CD4-positive, alpha-beta T cell treated with Interleukin-15 for 4 hours (primary cell): ENCODE measurements at places on chromosomes 2 and 18.

DNA sequence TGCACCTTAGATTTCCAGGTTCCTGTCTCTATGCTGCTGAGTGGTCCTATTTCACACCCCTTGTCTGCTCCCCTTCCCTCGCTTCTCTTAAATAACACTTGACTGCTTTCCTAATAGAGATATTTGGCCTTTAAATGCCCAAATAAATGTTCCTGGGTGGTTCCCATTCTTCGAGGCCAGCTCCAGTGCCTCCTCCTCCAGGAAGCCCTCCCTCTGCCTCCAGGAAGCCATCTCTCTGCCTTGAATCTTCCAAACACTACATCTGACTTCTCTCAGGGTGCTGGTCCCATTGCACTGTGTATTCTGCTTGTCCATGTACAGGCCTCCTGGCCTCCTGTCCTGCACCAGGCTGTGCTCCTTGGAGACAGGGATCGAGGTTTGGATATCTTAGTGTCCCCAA, 14.2 kb downstream of the EHD3 start:
- no peak for DNase-seq

- no peak for DNase-seq
Observed at GRCh38 chr2:68878753-68879152, 7.6 kb upstream of the BMP10 start.

- DNase-seq = no peak
Observed at GRCh38 chr2:50546790-50547189, 485.1 kb downstream of the NRXN1 start.

GRCh38 chr2:83081826-83082690, 1377.0 kb downstream of the SUCLG1 start:
- no peak for DNase-seq

- DNase-seq = no peak
Observed at GRCh38 chr2:48551548-48551947, 21.6 kb downstream of the STON1 start.

DNA sequence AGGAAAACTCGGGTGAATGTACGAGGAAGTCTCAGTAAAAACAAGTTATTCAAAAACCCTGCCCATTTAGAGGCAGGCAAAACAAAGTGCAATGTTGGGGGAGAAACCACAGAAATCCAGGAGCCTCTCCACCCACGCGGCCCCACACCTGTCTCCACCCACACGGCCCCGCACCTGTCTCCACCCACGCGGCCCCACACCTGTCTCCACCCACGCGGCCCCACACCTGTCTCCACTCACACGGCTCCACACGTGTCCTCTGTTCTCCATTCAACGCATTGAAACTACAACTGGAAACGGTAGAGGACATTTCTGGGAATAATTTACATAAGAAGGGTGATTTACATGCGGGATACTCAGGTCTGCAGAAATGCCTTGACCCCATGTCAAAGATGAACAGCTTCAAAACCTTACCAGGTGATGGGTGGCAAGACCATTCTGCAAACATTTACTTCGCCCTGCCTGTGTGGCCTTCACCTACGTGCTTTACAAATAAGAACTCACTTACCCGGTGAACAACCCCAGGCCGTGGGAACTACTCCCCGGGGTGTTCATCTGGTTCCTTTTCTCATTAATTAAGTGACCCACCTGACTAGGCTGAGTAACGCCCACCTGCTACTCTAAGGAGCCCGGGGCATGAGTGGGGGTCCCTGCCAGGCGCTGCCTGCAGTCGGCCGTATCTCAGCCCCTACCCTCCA, 100.4 kb downstream of the EIPR1 start:
- DNase-seq = no peak

- no peak for DNase-seq
Observed at GRCh38 chr2:15729709-15730544, 138.3 kb downstream of the DDX1 start.

DNA sequence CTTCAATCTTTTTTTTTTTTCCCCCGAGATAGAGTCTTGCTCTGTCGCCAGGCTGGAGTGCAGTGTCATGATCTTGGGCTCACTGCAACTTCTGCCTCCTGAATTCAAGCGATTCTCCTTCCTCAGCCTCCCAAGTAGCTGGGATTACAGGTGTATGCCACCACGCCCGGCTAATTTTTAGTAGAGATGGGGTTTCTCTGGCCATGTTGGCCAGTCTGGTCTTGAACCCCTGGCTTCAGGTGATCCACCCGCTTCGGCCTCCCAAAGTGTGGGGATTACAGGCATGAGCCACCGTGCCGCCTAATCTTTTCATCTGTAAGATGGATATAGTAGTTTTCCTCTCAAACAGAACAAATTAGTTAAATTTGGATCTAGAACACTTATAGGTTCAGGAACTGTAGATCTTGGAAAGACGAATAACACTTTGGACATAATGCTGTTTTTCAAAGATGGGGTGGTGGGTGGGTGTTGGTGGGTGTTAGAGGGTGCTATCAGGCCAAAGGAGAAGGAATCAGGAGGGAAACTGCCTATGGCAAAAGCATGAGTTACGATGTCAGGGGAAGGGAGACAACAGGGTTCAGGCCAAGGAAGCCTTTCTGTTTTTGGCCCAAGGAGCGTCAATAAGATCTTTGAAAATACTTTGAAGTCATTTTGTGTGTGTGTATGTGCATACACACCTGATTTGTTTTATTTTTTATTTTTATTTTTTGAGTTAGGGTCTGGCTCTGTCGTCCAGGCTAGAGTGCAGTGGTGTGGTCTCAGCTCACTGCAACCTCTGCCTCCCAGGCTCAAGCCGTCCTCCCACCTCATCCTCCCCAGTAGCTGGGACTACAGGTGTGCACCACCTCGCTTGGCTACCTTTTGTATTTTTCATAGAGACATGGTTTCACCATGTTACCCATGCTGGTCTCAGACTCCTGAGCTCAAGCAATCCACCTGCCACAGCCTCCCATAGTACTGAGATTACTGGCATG, 6.8 kb downstream of the RPL37A start:
- DNase-seq = no peak

DNA sequence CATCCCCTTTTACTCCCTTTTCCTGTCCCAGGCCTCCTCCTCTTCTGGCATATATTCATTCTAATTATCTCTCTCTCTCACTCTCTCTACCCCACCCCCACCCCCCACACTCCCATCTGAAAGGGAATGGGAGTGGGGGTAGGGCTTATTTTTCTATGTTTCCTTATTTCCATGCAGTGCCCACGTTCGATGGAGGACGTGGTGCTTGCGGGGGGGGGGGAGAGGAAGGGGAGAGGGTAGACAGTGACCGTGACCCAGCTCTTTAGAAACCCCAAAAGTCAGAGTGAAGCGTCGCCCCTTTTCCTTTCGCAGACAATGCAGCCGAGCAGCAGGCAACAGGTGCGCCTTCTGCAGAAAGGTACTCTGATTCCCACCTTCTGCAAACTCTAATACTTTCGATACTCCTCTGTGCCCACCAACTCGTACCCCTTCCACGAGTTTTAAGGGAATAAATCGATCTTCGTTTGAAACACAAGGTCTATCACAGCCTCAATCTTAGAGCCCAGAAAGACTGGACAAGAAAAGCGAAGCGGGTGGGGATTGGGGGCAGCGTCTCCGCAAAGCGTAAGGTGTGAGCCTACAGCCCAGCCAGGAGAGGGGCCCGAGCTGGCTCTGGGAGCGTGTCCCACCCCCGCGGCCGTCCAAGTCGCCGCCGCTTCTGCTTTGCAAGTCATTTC, 891 bp upstream of the NR4A2 start:
- peak; percentile 17 for DNase-seq

DNA sequence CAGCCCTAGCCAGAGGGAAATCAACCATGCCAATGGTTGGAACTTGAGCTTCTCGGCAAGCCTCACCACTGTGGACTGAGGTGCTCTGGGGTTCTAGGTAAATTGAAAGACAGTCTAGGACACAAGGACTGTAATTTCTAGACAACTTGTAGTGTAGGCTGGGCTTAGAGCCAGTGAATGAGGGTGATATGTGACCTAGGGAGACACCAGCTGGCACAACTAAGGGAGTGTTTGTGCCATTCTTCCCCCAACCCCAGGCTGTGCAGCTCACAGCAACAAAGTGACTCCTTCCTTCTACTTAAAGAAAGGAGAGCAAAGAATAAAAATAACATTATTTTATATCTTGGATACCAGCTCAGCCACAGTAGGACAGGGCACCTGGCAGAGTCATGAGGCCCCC, 1690.7 kb upstream of the TMEFF2 start:
- DNase-seq = no peak

DNA sequence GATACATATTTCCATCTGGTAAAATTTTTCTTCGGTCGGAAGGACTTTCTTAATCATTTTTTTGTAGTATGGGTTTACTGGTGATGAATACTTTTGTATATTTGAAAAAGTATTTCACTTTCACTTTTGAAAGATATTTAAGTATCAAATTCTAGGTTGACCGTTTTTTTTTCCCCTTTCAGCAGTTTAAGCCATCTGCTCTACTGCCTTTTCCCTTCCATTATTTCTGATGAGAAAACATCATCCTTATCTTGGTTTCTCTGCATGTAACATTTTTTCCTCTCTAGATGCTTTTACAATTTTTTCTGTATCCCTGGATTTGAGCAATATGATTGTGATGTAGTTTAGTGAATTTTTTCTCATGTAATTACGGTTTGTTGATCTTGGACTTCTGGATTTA, 87.0 kb downstream of the MTX2 start:
- DNase-seq = no peak

- no peak for DNase-seq
Observed at GRCh38 chr2:36399050-36399449, 43.5 kb downstream of the CRIM1 start.

DNA sequence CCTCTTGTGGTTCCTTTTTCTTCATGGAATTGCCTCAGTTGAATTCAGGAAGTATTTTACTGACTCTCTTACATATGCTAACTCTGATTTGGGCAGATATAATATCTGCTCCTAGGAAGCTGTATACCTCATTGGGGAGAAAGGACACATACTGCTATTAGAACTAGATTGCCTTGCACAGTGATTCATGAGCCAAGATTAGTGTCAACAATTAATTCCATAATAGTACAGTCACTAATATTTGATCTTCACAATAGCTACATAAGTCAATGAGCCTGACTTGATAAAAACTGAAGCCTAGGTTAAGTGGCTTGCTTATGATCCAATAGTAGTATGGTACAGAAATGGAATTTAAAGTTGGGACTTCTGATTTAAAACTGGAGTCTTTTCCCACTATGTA, 127.6 kb downstream of the ETAA1 start:
- no peak for DNase-seq

DNA sequence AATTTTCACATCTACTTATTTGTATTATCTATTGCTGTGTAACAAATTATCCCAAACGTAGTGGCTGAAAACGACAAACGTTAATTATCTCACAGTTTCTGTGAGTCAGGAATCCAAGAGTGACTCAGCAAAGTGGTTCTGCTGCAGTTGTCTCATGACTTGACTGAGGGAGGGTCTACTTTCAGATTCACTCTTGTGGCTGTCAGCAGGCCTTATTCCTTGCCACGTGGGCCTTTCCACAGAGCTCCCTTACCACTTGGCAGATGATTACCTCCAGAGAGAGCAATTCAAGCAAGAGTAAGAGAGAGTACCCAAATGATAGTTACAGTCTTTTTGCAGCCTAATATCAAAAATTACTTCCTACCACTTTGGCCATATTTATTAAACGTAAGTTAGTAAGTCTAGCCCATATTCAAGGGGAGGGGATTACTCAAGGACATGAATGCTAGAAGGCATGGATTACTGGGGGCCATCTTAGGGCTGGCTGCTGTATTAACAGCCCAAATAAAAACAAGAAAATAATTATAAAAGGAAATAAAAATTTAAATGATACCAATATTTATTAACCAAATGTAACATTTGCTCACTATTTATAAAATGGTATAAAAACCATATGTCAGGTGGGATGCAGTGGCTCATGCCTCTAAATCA, 48.7 kb upstream of the NBEAL1 start:
- DNase-seq = no peak

DNA sequence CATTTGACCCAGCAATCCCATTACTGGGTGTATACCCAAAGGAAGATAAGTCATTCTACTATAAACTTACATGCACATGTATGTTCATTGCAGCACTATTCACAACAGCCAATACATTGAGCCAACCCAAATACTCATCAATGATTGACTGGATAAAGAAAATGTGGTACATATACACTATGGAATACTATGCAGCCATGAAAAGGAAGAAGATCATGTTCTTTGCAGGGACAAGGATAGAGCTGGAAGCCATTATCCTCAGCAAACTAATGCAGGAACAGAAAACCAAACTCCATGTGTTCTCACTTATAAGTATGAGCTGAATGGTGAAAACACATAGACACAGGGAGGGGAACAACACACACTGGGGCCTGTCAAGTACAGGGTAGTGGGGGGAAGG, 226.7 kb upstream of the HNMT start:
- DNase-seq = no peak

GRCh38 chr2:88865801-88866371, 174.4 kb downstream of the RPIA start:
- DNase-seq = no peak

DNA sequence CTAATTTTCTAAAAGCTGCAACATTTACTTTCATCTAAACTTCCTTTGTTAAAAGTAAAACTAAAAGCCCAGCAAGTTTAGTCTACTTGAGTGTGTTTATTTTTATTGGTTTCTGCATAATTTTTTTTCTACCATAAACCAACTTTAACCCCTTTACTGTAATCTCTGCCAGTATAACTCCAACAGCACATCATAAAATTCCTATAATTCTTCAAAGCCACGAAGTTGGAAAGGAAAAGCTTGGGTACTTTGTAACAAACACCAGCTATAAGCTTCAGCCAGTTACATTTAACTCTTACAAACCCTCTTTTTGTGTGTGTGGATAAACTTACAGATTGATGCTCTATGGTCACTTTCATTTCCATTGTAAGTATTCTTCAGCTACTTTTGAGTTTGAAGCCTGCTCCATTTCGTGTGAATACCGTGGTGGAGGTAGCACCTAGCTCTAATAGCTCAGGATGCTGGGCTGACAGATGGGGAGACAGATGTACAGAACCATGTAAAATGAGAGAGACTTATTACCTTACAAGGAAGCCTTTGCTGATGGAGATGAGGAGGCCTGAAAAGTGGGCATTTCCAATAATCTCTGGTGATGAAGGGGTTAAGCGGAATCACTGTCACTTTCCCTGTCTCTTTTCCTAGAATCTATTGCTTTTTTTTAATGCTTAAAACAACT, 42.5 kb downstream of the ZEB2 start:
- DNase-seq = no peak

GRCh38 chr2:24359129-24360049, 947 bp downstream of the ITSN2 start:
- DNase-seq = peak; percentile 41

GRCh38 chr18:5298156-5298852, 2.8 kb upstream of the ZBTB14 start:
- no peak for DNase-seq

- no peak for DNase-seq
Observed at GRCh38 chr2:239376942-239377531, 23.8 kb downstream of the HDAC4 start.

GRCh38 chr2:30367232-30368070, 79.6 kb upstream of the LCLAT1 start:
- DNase-seq = no peak

DNA sequence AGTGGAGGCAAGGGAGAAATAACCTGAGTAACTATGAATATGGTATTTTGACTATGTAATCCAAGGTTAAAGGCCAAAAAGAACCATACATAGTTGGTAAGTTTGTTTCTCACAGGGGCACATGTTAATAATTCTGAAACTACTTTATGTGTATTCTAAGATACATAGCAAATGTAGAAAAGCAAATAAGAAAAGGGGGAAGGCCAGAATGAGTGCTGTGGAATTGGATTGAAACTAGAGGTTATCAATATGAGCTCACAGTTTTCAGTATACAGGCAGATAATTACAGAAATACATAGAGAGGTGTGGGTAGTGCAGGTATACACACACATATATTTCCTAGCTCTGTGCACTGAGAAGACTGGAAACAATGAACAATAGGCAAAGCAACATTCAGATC, 13.7 kb downstream of the INO80C start:
- no peak for DNase-seq
